ENCODE measurements at places on chromosomes 5 and 9.

DNA sequence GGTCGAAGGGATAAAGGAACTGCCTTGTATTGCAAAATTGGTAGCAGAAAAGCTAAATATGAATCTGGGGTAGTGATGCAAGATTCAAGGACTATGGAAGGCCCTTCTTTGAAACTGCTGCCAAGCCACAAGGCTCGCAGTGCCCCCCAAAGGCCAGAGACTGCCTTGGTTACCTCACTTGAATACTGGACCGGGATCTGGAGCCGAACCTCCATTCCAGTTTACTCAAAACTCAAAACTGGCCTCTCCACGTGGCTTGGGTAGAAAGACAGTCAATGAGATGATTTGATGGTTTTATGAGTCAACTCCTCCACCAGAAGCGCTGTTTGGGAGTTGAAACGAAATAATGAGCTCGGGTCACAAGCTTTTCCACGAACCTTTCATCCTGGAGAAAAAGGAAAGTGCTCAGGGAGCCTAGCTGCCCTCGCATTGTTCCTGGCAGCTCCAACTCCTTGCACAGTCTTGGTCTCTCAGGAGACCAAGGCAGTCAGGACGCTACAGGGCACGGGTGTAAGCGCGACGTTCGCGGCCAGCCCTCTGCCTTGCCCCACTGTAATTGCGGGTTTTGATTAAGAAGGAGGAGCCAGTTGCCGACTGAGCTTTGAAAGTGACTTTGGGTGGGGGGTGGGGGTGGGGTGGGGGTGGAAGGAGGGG is 2.8 kb downstream of the ST8SIA4 start:
- DNase-seq = no peak

DNA sequence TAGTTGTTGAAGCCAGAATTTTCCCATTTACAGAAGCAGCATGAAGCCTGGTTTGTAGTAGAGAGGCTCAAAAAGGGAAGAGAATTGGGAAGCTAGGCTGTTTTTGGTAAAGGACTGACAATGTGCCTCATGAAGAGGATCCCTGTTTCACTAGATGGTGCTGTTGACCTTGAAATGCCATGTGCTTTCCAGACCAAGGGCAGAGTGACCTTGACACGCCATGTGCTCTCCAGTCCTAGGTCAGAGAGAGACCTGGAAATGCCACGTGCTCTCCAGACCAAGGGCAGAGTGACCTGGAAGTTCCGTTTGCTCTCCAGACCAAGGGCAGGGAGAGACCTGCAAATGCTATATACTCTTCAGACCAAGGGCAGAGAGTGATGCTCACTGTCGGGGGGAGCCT is 32.0 kb downstream of the UNC13B start:
- DNase-seq = no peak

DNA sequence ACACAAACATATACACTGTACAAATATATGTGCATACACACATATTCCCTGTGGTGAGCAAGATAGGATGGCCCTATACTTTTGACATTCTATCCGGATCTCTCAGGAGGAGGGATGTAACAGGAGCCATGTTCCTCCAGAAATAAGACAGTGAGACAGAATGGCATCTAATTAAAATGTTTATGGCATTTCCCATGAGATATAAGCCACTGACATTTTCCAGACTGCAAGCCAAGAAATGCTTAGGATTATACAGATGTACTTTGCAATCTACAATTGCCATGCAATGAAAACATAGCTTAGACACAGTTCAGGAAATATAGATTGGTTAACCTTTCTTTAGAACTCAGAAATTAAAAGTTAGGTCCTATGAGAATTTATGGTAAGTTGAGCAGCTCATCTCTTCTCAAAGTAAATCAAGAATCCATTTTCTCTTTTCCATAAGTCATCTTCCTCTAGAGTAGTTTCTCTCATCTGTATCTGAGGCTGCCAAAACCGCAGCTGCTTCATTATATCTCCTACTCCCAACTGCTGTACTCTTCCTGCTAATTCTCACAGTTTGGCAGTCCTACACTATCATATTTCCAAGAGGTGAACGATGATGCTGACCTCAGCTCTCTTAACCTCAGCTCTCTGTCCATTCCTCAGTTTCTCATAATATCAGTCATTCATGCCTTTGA is 1719.1 kb downstream of the MAT2B start:
- no peak for DNase-seq

GRCh38 chr9:120983259-120983837 is 56.8 kb upstream of the TRAF1 start:
- no peak for DNase-seq

GRCh38 chr9:126955811-126956210 is 41.2 kb downstream of the RALGPS1 start:
- no peak for DNase-seq

DNA sequence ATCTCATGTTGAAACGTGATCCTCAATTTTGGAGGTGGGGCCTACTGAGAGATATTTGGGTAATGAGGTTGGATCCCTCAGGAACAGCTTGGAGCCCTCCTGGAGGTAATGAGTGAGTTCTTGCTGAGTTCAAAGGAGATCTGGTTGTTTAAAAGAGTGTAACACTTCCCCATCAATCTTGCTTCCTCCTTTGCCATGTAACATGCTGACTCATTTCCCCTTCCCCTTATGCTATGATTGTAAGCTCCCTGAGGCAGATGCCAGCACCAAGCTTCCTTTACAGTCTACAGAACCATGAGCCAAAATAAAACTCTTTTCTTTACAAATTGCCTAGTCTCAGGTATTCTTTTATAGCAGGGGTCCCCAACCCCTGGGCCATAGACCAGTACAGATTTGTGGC is 352.3 kb downstream of the SLCO4C1 start:
- no peak for DNase-seq

GRCh38 chr5:164202338-164202737 is 696.9 kb downstream of the MAT2B start:
- DNase-seq = no peak

- no peak for DNase-seq
These were observed 168.6 kb upstream of the MVB12B start for GRCh38 chr9:126157826-126158587.

- no peak for DNase-seq
These were observed 171.8 kb upstream of the TUT7 start for GRCh38 chr9:86526021-86526420.

GRCh38 chr5:8767111-8767510 is 778.8 kb downstream of the SEMA5A start:
- no peak for DNase-seq

DNA sequence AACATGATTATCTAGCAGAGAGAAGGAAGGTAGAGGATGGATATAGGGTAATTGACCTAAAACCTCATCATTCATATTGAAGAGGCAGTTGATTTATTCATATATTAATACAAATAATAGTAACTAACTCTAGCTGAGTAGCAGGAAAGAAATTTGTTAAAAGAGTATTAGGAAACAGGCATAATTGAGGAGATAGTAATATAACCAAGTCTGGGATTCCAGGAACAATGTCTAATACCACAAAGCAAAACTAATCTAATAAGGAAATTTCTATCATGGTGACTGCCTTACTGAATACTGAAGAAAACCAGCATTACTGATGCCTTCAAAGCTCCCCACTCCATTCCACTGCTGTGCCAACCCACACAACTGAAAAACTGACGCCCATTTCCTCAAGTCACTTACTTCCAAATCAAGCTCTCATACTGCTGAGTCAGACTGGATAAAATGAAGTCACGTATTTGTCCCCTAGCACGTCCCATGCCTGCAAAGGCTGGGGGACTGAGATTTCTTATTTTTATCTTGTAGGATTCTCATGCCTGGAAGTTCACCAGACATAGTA is 153.9 kb downstream of the SMC2 start:
- no peak for DNase-seq

DNA sequence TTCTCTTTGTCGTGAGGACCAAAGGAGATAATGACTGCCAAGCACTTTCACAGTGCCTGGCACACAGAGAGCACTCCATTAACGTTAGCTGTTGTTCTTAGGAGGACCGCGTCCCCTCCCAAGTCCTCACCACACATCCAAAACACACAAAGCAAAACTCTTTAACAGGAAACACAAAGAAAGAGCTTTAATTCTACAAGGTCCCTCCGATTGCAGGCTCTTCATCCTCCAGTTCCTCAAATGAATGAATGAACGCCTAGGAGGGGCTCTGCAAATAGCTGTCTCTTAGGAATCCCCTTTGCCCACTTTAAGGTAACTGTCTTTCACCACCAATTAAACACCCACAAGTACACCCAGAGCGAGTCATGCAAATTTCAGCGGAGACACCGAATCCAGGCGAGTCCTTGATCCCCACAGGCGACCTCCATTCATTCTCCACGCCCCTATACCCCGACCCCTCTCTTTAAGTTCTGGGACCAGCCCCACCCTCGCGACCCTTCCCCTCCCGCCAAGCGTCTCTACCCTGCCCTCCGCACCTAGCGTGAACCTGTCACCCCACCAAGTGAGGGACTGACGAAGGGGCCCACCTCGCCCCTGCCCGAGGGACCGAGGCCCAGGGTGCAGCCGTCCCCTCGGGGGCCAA is 644 bp downstream of the TSC1 start:
- no peak for DNase-seq

GRCh38 chr5:67190861-67191260 is 5.7 kb downstream of the CD180 start:
- no peak for DNase-seq

- no peak for DNase-seq
These were observed 9.3 kb downstream of the CAST start for GRCh38 chr5:96671441-96671840.

- DNase-seq = peak; percentile 59
These were observed 96.7 kb upstream of the MAMDC2 start for GRCh38 chr9:69946800-69947437.

- DNase-seq = no peak
These were observed 463.3 kb upstream of the DMAC1 start for GRCh38 chr9:8262625-8263622.

DNA sequence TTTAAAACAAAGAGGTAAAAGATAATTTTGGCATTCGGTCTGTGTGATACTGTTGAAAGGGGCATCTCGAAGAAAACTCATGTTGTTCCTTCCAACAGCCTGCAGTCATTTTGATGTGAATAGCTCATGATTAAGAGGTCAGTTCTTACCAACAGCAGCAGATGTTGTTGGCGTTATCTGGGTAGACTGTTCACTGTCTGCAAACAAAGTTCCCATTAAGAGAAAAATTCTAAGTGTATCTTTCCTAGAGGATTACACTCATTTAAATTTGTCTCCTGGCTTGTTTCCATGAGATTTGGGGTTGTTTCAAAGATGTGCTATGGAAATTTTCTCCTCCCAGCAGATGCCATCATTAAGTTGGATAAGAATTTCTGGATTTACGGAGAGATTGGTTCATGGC is 138.2 kb upstream of the RORB start:
- no peak for DNase-seq

DNA sequence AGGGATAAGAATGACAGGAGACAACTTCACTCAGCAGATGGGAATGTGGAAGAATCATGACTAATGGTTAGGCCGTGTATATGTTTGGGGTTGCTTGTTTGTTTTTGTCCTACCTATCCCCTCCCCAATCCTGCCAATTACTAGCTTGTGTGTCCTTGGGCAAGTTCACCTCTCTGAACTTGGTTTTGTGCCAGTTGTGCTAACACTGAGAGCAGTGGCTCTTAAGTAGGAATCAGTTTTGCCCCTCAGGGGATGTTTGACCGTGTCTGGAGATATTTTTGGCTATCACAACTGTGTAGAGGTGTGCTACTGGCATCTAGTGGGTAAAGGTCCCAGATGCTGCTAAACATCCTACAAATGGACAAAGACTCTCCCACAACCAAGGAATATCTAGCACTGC is 287.0 kb downstream of the DMRT2 start:
- DNase-seq = no peak

DNA sequence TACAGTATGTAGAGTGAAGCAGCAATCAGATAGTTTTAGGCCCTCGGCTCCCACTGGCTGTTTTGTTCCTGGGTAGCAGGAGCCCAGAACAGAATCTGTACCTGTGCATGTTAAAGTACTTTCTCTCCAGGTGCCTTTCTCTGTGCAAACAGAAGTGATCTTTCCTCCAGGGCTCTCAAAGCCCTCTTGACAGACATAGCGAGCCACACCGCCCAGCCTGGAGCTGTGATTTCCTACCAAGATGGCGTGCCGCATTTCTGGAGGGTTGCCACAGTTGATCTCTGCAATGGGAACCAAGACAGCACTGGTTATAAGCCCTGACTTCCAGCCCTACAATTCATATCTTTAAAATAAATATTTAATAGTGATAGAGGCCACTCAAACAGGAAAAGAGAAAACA is 50.9 kb downstream of the SUSD1 start:
- no peak for DNase-seq

- DNase-seq = no peak
These were observed 572.1 kb downstream of the ACTL7B start for GRCh38 chr9:108283696-108284095.

- DNase-seq = no peak
These were observed 192.4 kb downstream of the SEMA6A start for GRCh38 chr5:116382032-116382873.

GRCh38 chr5:160175438-160176218 is 53.7 kb upstream of the FABP6 start:
- no peak for DNase-seq

DNA sequence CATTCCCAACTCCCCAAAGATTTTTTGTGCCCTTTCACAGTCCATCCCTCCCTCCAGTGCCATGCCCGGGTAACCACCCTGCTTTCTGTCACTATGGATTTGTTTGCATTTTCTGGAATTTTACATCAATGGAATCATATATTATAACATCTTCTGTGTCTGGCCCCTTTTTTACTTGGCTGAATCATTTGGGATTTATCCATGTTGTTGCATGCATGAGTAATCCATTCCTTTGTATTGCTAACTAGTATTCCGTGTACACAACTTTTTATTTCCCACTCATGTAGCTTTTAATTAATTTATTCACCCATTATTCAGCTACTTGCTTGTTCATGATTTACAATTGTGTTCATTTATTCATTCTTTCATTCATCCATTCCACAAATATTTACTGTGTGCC is 94.1 kb downstream of the FGF18 start:
- no peak for DNase-seq

DNA sequence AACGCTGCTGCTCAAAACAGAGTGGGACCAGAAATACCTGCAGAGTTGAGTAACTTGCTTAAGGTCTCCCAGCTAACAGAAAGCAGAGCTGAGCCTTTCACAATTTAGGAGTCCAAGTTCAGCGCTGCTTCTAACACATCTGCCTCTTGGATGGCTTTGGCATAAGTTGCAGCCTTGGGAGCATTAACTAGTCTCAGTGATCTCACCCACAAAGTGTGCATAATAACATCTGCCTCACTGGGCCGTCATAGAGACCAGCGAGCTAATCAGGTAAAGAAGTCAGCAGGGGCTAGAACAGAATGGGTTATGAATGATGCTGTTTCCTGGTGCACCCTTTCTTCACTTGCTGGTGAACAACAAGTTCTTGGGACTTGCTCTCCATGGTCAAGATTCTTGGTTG is 36.5 kb downstream of the WWC1 start:
- no peak for DNase-seq
